ENCODE measurements at places on chromosomes 3 and 15.
A peak's percentile ranks its signal among the peaks of the same experiment; 100 is the strongest.

DNA sequence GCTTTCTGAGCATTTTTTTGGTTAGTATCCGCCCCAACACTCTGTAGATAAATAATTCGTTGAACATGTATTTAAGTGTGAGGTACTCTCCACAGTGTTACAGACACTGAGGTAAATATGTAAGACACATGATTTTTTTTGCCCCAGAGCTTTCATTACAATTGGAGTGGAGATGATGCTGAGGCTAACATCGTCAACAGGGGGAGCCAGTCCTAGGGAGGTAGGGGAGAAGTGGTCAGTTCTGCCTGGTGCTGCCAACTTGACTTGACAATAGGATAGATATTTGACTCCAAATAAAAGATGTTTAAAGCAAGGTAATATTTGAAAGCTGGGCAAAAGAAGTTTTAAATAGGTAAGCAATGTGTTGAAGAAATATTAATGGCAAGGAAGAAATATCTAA lies 295.7 kb downstream of the UNC13C start:
- DNase-seq, result no peak

GRCh38 chr3:82080792-82081191 lies 319.3 kb upstream of the GBE1 start:
- no peak for DNase-seq

- DNase-seq, result peak; percentile 60
Measured at GRCh38 chr3:72346526-72346926, 501.7 kb downstream of the SHQ1 start.

DNA sequence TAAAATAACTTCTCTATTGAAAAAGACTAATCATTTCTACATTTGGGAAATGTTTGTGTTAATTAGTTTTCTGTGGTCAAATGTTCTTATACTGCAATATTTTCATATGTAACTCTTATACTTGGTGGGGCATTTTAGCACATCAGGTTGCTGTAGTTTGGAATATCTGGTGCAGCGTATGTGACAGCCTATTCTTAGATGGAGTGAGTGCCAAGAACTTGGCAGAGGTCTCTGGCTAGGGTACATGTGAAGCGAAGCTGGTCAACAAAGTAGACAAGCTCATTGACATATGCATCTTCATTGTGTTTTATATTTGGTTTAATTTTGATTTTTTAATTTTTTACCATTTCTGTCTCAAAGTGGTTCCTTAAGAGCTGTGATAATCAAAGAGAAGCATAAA lies 53.2 kb downstream of the CHAC1 start:
- DNase-seq, result no peak

DNA sequence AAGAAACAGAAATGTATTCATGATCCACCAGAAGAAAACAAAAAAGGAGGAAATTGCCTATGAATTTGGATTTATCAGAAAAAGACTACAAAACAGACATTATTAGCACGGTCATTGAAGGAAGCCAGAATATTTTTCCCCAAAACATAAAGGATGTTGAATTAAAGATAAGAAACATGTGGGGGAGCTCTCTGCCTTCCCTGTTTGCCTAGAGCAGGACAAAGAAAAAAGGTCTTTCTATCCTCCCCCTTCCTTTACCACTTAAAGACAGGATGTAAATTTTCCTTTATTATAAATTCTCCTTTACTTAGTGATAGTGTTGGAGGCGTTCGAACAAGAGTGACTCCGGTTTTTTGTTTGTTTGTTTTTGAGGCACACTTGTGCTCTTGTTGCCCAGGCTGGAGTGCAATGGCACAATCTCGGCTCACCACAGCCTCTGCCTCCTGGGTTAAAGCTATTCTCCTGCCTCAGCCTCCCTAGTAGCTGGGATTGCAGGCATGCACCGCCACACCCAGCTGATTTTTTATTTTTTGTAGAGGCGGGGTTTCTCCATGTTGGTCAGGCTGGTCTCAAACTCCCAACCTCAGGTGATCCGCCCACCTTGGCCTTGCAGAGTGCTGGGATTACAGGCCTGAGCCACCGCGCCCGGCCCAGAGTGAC lies 14.9 kb upstream of the RPN1 start:
- DNase-seq, result no peak

- no peak for DNase-seq
Measured at GRCh38 chr3:61202086-61202485, 49.2 kb downstream of the FHIT start.

DNA sequence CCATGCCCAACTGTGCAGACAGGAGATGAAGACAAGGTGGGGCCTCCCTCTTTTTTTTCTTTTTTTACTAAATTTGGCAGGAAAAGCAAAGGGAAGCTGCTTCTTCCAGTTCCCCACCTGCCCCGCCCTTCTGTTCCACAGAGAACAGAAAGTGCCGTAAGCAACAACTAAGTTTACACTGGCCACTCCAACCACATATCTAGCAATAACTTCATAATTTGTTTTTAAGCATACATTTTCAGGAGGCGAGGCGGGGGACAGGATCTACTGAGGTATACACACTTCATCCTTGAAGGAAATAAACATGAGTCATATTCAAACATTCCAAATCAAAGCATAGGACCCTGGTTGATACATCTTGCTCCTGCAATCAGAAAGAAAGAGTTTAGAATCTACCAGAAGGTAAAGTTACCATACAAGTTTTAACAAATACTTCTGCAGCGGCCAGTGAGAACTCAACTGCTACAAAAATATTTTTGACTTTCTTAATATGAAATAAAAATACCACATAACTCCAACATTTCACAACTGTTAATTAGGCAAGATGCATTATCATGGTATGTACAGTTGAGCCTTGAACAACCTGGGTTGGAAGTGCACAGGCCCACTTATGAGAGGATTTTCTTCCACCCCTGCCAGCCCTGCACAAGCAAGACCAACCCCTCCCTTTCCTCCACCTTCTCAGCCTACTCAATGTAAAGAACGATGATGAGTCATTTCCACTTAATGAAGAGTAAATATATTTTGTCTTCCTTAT lies 50.7 kb downstream of the FOXP1 start:
- DNase-seq, result peak; percentile 42

DNA sequence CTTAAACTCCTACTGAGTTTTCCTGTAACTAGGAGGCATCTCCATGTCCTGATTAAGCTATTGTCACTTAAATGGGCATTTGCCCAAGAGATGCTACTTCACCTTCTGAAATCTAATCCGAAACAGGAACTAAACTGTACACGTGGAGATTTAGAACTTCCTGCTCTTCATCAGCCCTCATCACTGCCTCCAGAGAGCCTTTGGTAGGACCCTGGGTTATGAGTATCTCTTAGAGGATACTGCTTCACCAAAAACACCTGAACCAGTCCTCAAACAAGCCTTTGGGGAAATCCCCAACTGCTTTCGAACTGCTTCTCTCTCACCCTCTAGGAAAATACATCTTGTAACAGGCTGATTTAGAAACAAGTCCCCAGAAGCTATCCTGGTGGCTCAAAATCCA lies 320.3 kb downstream of the GAP43 start:
- DNase-seq, result no peak

- DNase-seq, result no peak
Measured at GRCh38 chr15:100310041-100310405, 31.8 kb downstream of the ADAMTS17 start.

DNA sequence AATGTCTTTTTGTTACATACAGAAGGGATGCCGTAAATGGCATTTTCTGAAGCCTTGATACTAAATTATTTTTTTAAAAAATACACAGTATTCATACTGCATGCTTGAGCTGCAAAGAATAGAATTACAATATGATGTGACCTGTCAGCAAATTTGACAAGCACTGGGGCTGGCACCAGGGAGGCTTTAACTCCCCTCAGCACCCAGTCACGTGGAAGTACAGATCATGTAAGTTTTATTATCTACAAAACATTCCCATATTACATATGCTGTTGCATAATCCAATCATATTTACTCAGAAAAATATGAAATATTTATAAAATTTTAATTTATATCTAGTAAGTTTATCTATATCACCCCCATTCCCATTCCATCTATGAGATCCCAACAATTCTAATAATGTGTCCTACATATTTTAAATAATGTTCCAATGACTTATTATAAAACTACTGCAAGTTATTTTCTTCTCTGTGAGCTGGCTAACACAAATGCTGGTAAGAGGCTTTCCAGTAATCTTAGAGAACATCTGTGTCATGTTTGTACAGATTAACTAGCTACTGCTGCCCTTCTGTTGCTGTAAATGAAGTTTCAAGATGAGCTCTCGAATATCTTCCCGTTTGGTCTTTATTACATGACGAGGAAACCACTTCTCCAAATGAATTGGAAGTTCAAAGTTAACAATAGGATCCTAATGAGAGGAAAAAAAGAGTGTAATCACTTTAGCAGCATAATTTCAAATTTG lies 5.2 kb upstream of the IMPG2 start:
- DNase-seq, result no peak

DNA sequence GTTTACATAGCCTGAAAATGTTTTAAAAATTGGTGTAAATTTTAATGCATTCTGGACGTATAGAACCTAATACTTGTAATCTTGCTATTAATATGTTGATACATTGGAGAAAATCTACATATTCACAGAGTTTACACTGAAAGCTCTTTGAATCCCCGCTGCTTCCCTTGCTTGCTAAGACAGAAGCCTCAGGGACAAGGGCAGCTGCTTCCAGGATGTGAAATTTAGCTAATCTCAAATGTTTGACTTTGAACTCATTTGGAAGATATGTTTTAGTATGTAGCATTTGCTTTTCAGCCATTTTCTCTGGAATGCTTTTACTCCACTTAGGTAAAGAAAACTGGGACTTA lies 172.0 kb downstream of the RBMS3 start:
- no peak for DNase-seq

- no peak for DNase-seq
Measured at GRCh38 chr3:98577178-98577895, 16.1 kb downstream of the CPOX start.

DNA sequence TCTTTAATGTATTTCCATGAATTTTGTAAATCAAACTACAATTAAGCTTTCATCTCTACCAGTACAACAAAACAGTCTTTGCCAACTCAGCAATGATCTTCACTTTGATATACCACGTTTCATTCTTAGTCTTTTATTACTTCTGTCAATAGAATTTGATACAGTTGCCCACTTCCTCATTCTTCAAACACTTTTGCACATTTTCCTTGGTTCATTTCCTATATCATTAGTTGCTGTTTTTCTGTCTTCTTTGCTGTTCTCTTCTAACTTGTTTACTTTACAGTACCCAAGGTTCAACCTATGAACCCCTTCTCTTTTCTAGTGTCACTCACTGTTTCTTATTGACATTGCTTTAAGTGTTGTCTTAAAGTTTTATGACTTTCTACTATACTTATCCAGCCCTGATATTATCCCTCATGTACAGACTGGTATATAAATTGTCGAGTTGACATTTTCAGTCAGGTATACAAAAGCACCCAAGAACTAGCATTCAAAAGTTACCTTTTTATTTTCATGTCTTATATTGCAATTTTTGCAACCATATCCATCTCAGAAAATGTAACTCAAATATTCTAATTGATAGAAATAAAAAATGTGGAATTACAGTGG lies 903.1 kb downstream of the NSUN3 start:
- DNase-seq, result no peak

DNA sequence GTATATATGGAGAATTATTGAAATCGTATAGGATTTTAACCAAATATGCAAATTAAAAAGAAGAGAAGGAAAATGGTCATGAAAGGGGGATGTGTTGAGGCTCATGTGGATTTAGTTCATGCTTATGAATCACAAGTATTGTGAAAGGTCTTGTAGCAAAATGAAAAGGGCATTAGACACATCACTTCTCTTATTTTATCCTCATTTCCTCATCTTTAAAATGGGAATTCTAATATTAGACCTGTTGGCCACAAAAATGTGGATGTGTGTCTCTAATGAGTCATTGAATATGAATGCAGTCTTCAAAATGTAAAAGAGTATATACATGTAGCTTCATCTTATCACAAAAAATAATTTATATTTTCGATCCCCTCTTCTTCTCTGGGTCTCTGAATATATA lies 14.9 kb upstream of the ALCAM start:
- peak; percentile 96 for DNase-seq

DNA sequence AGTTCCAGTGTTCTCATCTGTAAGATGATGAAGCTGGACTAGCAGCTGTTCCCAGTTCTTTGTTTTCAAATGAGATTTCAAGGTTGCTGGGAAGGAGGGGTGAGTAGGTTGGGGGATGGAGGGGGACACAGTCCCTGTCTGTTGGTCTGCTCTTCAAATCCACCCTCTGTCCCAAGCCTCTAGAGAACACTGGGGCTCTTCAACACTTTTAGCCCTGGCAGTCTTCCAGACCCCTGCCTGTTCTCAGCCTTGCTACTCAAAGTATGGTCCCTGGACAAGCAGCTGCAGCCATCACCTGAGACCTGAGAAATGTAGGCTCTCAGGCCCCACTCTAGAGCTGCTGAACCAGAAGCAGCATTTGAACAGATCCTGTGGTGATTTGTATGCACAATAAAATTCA lies 41.3 kb downstream of the NEK11 start:
- no peak for DNase-seq

GRCh38 chr3:57078344-57078634 lies 17.8 kb downstream of the SPATA12 start:
- DNase-seq, result peak; percentile 68

GRCh38 chr15:29348336-29348914 lies 78.8 kb upstream of the NSMCE3 start:
- DNase-seq, result no peak

DNA sequence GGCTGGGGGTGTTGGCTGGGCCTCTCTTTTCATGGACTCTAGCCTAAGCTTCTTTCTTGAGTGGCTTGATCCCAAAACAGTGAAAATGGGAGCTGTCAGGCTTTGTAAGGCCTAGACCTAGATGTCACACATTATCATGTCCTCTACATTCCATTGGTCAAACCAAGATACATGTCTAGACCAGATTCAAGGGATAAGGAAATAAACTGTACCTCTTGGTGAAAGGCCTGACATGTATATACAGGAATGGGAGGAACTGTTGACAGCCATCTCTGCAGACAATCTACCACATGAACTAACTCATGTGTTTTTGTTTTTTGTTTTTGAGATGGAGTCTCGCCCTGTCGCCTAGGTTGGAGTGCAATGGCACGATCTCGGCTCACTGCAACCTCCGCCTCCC lies 11.1 kb upstream of the RPP25 start:
- no peak for DNase-seq

DNA sequence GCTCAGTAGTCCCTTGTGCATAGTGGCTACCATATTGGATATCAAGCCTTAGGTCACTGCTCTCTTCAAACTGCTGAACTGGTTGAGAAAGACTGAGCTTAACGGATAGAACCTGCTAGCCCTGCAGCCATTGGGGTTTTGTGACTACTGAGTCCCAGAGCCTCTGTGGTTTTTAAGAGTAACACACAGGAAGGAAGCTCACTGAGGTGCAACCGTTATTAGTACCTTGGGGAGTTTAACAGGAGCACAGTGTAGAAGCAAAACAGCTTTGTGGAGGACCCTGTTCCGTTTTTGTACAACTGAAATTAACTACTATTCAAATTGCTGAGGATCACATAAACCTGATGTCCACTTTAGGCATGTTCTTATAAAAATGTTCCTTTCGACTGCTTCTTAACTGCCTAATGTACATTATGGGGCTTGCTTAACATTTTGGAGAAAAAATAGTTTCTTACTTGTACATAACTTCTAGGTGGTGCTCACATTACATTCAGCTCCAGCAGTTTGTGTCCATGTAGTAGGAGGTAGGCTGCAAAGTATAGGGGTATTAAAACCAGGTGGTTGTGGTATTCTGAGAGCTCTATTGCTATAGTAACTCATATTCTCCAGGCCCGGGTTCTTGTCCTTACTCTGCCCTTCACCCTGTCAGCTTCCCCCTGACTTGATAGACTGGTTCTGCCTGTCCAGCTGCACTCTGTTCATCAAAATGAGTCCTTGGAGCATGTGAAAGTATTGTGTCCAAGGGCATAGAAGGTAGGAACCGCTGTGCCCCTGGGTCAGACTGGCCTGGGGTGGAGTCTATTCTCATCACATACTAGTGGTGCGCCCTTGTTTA lies 17.3 kb downstream of the PXK start:
- DNase-seq, result no peak
